ENCODE measurements at places on chromosomes 2 and 18.

GRCh38 chr18:55405475-55405874, 182.5 kb downstream of the TCF4 start:
- DNase-seq: no peak

DNA sequence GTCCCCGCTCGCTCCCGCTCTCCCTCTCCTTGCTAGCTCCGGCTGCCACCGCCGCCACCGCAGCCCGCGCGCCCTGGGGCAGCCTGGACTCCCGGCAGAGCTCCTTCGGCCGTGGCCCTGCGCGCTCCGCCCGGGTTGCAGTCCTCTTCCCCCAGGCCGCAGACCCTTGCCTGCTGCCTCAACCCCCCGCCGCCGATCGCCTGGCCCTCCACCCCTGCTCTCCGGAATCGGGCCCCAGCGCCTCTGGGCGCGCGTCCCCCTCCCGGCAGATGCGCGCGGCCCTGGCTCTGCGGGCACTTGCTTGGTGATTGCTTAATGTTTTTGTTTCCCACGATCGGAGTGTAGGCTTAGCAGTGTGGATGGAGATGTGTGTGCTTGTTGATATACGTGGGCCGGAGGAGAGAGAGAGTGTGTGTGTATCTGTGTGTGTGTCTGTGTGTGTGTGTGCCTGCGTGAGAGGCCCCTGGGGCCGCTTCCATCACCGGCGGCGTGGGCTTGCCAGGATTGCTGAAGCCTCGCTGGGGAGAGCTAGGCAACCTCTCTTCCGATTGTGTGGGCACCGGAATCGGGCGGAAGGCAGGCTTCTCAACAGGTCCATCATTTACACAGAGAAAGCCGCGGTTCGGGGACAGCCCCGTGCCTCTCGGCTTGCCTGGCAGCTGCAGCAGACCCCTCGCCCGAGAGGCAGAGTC, 877 bp downstream of the INHBB start:
- no peak for DNase-seq

- DNase-seq: no peak
Measured at GRCh38 chr2:118843483-118844132, 3.8 kb downstream of the EN1 start.

GRCh38 chr18:6752202-6752860, 22.8 kb downstream of the ARHGAP28 start:
- no peak for DNase-seq

- DNase-seq: no peak
Measured at GRCh38 chr2:113184531-113185230, 10.9 kb downstream of the PSD4 start.

DNA sequence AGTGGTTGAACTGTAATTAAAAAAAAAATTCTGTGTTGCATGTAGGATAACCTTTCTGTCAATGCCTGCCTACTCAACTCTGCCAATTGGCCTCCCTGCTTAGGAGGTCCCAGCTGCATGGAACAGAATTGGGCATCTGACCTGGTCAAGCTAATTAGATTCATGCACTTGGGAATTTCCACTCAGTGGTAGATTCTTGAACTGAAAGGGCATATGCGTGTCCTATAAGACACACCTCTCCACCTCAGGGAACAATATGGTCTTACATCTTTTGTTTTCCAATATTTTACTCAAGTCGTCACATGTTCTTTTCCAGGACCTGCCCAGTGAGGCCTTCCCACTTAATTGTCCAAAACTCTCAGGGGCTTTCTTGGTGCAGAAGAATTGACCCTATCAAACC, 68.1 kb upstream of the TLK1 start:
- no peak for DNase-seq

DNA sequence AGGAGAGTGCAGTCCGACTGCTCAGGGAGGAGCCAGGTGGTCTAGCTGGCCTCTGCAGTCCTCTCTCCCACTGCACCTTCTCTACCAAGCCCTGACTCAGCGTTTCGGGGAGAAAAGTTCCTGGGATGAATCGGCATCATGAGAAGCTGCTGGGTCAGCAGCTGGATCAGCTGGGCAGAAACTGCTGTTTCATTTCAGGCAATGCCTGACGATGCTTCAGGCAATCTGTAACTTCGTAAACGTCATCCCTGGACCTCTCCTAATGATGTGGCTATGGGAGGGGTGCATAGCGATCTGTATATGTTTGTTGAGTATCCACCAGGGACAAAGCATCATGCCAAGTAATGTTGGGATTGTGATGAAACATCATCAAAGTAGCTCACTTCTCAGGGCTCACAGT, 20.7 kb downstream of the LIPG start:
- DNase-seq: peak; percentile 23

All from erythroblast (primary cell).